ENCODE measurements at places on chromosomes 3 and 15.
A peak's percentile ranks its signal among the peaks of the same experiment; 100 is the strongest.

DNA sequence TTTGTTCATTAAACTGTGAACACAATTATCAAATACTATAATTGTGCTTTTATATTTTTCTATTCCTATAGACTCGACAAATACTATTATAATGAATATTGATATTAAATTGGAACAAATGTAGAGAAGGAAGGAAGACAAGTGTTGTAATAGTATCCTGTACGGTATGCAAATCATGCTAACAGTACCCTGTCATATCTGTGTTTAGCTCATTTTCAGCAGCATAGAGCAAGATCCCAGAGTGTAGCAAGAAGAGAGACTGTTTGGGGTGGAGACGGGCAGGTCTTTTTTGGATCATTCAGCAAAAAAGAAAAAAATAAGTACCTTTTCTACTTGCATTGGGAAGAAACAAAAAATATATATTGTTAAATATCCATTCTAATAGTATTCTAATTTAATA is 224.1 kb downstream of the TPRG1 start:
- no peak overlapping the region for H3K4me3 ChIP-seq
- no peak overlapping the region for H3K27ac ChIP-seq
- H3K27me3 ChIP-seq = no peaks in the 10 kb centered on the region

DNA sequence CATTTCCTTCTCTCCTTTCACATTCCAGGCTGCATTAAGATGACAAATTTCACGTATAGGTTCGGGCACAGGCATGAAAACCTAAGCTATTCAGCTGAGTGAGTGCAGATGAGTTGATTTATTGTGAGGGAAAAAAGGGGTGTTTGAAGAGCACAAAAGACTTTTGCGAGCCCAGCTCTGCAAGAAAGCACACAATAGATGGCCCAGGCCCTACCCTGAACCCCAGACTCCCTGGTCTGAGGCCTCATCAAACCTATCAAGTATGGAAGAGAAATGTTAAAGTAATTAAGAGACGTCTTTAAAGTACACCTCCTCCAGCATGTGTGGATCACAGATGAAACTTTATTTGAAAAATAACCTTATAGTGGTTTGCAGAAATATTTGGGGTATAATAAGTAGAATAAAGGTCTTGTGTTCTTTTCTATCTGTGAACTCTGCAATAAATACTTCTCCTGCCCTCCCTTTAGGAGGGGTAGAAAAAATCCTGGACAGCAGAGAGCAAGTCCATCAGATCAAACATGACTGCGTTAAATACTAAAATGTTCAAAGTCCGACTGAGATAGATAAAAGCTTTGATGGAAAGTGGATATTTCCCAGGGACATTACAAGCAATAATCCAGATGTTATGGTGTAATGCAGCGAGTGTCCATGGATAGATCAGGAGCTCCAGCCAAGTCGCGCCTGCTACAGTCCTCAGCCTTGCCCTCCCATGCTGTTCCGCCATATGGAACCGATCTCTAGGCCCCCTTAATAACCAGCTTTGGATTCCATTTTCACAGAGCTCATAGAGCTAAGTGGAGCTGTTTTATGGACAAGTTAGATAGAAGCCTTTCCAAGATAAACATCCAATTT is 121.5 kb downstream of the MCTP2 start:
- no peaks in the 10 kb centered on the region for H3K4me1 ChIP-seq
- H3K36me3 ChIP-seq = no peaks in the 10 kb centered on the region
- no peaks in the 10 kb centered on the region for H3K27me3 ChIP-seq
- H3K27ac ChIP-seq = no peak overlapping the region
- DNase-seq = peak; percentile 11

DNA sequence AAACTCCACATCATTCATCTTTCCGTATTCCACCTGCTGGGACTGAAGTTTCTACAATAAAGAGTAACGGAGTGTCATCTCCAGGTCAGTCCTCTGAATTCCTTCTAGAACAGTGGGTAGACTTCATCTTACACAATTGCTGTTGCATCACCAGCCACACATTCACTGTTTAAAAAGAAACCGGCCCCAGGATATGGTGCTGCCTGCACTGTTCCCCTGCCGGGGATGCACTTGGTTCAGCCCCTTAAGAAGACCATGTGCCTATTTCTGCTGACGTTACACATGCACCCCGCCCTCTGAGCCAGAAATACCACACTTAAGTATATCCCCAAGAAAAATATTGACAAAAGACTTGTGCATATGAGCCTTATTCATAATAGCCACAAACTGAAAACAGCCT is 233.4 kb downstream of the FEZF2 start:
- peaks cover 5% of the 10 kb centered on the region for H3K4me1 ChIP-seq
- H3K27ac ChIP-seq = no peak overlapping the region
- H3K36me3 ChIP-seq = no peaks in the 10 kb centered on the region
- no peak overlapping the region for H3K4me3 ChIP-seq
- no peak for DNase-seq

GRCh38 chr3:53198996-53199395 is 38.0 kb downstream of the PRKCD start:
- no peak for DNase-seq
- no peak overlapping the region for H3K27ac ChIP-seq
- peaks cover 9% of the 10 kb centered on the region for H3K4me1 ChIP-seq
- peaks cover 3% of the 10 kb centered on the region for H3K36me3 ChIP-seq

DNA sequence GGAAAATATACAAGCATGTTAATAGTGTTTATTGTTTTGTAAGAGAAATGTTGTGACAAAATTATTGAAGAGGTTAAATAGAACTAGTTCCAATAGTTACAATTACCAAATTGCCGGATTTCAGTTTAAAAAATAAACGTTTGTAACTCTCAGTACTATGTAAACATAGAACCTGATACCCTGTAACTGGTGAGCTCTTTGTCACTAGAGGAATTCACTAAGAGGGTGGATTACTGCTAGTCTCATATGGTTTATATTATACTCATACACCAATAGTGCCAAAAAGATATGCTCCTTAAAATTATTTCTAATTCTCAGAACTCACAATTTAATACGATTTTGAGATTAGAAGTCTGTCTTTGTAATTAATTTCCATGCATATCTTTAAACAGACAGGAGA is 7.6 kb upstream of the GMNC start:
- H3K36me3 ChIP-seq = no peaks in the 10 kb centered on the region
- H3K27me3 ChIP-seq = peaks cover 2% of the 10 kb centered on the region
- no peaks in the 10 kb centered on the region for H3K4me1 ChIP-seq
- no peak for DNase-seq
- H3K4me3 ChIP-seq = no peak overlapping the region

All from spinal cord (tissue), 10 donors.